M059J (cell line): ENCODE measurements at places on chromosomes 7 and 10.

- DNase-seq, result no peak
These were observed 38.9 kb downstream of the HDAC9 start for GRCh38 chr7:18534481-18534880.

DNA sequence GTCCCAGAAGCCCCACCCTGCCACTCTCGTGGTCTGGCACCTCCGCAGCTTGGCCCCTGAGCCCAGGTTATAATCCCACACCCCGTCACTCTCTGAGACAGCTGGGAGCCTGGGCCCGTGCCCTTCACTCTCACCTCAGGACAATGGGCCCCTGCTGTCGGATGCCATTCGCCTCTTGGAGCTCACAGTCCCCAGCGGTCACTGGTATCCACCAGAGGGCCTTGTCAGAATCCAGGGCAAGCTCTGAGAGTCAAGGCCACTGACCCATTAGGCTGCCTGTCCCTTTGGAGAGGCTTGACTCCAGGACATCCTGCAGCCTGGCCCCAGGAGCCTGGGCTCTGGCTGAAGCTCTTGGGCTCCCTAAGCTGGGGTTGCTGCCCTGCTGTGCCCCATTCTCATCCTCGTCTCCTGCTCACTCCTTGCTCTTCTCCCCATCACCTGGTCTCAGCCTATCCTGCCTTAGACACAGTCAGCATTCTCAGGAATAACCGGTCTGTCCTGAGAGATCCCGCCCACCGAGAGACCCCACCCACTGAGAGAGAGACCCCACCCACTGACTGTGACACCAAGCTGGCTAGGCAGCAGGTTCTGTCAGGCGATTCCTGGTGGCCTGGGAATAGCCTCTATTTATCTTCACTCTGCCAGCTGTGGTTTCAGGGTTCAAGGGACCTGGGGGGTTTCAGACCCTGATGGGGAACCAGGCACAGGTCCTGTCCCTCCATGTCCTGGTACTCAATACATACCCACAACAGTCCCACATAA lies 27.7 kb downstream of the CPXM2 start:
- DNase-seq, result no peak

DNA sequence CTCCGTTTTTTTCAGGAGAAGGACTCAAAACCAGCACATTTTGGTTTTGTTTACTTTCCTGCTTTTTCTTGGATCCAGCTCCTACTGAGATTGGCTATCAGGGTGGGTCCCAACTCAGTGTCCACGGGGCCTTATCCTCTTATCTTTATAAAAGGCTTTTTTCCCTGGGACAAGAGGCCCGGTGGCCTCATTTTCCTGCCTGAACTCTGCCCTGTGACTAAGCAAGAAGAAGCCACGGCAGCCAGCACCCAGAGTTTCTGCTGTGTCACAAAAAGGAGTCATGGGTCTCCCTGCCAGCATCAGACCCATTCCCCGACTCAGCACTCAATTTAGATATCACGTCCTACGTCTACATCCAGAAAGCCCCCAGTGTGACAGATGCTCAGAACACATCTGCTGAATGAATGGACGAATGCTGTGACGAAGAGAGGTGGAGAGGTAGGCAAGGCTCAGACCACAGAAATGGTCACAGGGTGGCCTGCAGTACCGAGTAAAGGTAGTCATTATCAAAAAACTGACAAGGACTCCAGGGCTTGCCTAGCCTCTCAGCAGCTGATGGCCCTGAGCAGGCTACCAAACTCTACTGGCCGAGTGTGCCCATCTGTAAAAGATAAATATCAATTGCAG lies 16.7 kb downstream of the DLG5 start:
- DNase-seq, result peak; percentile 76

- DNase-seq, result peak; percentile 7
These were observed 99.2 kb upstream of the MALRD1 start for GRCh38 chr10:18949391-18949790.

GRCh38 chr10:113991091-113991860 lies 52.4 kb upstream of the ADRB1 start:
- peak; percentile 75 for DNase-seq

DNA sequence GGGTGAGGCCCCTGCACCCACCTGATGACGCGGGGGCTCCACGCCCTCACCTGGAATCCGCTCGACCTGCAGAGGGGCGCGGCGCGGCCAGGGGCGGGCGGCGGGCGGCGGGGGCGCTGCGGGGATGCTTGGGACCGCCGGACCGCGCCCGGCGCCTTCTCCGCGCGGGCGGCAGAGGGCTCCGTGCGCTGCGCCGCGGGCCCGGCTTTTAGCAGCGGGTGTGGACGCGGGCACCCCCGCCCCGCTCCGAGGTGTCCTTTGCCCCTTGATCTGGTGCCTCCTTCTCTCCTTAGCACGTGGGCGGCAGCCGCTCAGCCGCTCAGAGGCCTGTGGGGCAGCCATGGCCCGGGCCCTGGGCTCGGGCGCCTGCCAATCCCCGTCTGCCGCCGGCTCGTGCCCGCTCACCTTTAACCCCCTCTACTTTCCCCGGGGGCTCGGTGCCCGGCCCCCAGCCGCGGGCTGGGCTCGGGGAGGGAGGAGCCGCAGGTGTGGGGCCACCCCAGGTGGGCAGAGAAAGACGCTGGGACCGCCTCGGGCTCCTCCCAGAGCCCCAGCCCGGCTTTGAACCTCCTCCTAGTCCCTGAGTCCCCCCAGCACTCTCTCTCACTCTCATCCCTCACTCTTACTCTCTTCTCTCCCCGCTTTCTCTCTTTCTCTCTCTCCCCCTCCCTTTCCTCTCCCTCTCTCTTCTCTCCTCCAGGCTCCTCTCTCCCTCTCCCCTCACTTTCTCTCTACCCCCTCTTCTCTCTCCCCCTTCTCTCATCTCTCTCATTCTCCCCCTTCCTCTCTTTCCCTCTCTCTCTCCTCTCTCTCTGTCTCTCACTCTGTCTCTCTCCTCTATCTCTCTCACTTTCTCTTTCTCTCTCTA lies 19.7 kb upstream of the VPS37D start:
- DNase-seq, result no peak

DNA sequence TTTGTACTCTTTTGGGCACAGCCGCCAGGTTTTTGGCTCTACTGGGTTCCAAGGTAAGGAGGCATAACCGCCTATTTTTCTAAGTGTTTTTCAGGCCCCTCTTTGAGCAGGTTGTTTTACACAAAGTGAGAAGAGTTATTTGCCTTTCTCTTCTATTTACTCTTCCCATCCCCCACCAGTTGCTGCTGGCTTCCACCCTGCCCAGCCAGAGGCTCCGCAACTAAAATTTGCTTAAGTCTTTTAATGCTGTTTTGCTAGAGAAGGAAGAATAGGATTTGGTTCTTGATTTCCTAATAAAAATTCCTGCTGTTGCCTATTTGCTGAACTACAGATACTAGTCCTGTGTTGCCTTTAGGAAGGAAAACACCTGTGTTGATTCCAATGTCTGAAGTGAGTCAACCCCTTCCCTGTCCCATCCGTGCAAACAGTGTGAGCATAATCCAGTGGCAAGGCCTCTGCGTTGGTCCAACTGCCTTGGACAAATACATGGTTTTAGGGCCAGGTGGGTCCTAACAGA lies 1.9 kb downstream of the PLA2G12B start:
- DNase-seq, result no peak
